ENCODE measurements at places on chromosomes 4 and X.

DNA sequence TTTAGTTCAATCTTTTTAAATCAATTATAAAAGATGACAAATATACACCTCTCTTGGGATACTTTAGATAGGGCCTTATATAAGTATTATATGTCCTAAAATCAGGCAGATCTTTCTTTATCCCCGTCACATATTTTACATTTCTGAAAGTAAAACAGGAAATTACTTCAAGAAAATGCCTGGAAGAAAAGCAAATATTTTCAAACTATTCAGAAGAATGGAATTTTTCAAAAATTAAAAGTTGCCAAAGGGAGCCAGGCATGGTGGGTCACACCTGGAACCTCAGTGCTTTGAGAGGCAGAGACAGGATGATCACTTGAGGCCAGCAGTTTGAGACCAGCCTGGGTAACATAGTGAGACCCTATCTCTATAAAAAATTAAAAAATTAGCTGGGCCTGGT, 34.4 kb downstream of the MGARP start:
- DNase-seq = no peak

DNA sequence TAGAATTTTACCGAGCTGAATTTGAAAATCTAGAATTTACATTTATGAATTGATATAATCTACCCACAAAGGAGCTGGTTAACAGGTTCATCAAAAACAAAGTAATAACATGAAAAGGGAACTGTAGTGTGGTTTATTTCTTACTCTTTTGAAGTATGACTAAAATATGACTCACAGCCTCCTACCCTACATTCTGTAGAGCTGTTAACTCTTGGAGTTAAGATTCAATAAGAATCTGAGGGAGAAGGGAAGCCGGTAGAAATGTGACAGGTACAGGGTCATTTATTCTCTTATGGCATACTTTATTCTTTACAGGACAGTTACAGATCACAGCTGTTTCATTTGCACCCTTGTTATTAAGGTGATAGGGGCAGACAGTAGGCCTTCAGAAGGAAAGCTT, 132.2 kb upstream of the FAM47B start:
- DNase-seq = no peak

DNA sequence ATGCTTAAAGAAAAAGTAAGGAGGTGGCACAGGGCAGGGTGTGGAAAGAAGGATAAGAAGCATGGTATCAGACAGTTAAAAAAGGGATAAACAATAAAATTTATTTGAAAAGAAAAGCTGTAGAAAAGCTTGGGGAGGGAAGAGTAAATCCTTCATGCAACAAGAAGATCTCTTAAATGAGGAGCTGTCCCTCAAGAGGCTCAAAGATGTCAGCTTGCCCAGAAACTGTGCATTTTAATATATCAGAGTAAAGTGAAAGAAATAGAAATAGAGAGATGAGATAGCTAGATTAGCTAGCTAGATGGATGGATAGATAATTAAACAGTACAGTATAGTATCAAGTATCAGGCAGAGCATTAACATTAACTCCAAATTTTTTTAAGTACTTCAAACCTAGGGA, 170.3 kb downstream of the LDB2 start:
- DNase-seq = no peak

- DNase-seq = no peak
These were observed 4.7 kb downstream of the LAMP2 start for GRCh38 chrX:120464411-120464810.

DNA sequence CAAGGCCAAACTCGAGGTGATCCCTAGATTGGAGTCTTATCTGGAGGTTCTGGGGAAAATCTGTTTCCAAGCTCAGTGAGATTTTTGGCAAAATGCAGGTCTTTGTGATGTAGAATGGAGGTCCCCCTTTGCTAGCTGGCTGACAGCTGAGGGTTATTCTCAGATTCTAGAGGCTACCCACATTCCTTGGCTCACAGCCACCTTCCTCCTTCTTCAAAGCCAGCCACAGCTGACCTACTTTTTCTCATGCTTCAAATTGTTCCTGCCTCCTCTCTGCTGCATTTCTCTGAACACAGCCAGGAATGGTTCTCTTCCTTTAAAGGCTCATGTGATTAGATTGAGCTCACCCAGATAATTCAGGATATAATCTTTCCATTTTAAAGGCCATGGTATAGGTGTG, 86.9 kb downstream of the VCX3A start:
- no peak for DNase-seq
